Spinal cord (tissue), 10 donors: ENCODE measurements at places on chromosomes 12 and 14. TPM values are rescaled to one million over a fixed set of nuclear protein-coding genes. Genes with fewer than 3 reads are reported as not detected.

GPR84 gene
- polyA plus RNA-seq: 0.79 TPM

IFT81 gene
- polyA plus RNA-seq: 28.5 TPM

CPM gene
- 10.3 TPM for polyA plus RNA-seq

SIX6 gene
- polyA plus RNA-seq: not detected

ZNF410 gene
- polyA plus RNA-seq: 44.2 TPM

KLRK1 gene
- polyA plus RNA-seq: 4.8 TPM

LBHD2 gene
- polyA plus RNA-seq: 2.1 TPM

SLC4A8 gene
- polyA plus RNA-seq: 18.0 TPM

CLEC7A gene
- polyA plus RNA-seq: 2.5 TPM

CLEC4D gene
- not detected for polyA plus RNA-seq

C3AR1 gene
- 3.8 TPM for polyA plus RNA-seq

TCL1B gene
- polyA plus RNA-seq: not detected

EPYC gene
- not detected for polyA plus RNA-seq

KLRG1 gene
- polyA plus RNA-seq: 6.7 TPM

C12orf60 gene
- 2.8 TPM for polyA plus RNA-seq

LRRC9 gene
- 7.3 TPM for polyA plus RNA-seq

CEBPE gene
- polyA plus RNA-seq: not detected
